ENCODE measurements at places on chromosomes 12 and 14.

GRCh38 chr14:74464785-74465184 lies 28.3 kb downstream of the NPC2 start:
- H3K4me1 ChIP-seq, result peaks cover 18% of the 10 kb centered on the region
- peaks cover 3% of the 10 kb centered on the region for H3K27me3 ChIP-seq
- no peak for DNase-seq
- peaks cover 8% of the 10 kb centered on the region for H3K36me3 ChIP-seq

DNA sequence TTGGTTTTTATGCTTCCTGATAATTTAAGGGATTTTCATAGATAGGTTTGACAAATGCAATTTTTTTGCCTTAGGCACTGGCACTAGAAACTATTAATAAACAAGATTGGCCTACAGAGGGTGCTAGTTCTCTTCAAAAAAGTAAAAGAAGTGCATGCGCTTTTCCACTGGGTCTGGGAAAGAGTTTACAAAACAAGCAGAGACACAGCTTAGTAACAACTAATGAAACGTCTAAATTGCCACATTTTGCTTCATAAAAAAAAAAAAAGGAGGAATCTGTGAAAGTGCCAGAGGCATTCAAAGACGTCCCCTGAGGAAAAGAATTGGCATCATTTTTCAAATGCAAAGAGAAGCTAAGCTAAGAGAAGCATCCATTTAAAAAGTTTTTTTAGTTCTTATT lies 58.3 kb upstream of the EEA1 start:
- peak; percentile 14 for DNase-seq
- no peak overlapping the region for H3K4me3 ChIP-seq
- H3K27ac ChIP-seq, result no peak overlapping the region
- no peaks in the 10 kb centered on the region for H3K36me3 ChIP-seq
- peaks cover 2% of the 10 kb centered on the region for H3K27me3 ChIP-seq
- H3K4me1 ChIP-seq, result peaks cover 8% of the 10 kb centered on the region

DNA sequence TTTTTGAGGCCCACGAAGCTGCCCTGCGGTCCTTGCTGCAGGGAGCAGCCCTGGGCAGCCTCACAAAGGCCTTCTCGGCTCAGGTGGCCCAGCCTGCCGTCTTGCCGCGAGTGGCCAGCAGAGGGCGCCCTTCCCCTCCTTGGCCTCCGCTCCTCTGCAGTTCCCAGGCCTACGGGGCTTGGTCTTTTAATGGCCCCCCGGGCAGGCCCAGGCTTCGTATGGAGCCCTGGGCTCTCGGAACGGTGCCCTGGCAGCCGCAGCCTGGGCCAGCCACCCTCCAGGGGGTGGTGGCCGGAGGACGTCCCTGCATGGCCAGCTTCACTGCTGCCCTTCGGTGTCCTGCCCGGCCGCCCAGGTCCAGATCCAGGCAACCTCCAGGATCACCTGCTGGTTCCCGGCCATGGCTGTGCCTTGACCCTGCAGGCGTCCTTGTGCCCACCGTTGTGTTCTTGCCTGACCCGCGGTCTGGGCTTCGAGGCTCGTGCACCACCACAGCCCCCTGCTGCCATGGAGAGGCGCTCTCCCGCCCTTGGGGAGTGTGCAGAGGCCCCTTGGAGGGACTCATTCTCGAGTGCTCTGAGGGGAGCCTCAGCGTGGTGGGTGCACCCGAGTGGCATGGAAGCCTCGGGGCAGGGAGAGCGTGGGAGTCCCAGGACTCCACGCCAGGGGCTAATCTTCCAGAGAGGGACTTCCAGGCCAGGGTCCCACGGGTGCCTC lies 9.4 kb downstream of the ASPG start:
- H3K27ac ChIP-seq, result no peak overlapping the region
- DNase-seq, result peak; percentile 94
- H3K36me3 ChIP-seq, result no peaks in the 10 kb centered on the region
- peaks cover 4% of the 10 kb centered on the region for H3K27me3 ChIP-seq

GRCh38 chr14:99564256-99564925 lies 39.6 kb downstream of the CCDC85C start:
- no peak overlapping the region for H3K27ac ChIP-seq
- peaks cover 11% of the 10 kb centered on the region for H3K27me3 ChIP-seq
- peaks cover 2% of the 10 kb centered on the region for H3K36me3 ChIP-seq
- no peak for DNase-seq

DNA sequence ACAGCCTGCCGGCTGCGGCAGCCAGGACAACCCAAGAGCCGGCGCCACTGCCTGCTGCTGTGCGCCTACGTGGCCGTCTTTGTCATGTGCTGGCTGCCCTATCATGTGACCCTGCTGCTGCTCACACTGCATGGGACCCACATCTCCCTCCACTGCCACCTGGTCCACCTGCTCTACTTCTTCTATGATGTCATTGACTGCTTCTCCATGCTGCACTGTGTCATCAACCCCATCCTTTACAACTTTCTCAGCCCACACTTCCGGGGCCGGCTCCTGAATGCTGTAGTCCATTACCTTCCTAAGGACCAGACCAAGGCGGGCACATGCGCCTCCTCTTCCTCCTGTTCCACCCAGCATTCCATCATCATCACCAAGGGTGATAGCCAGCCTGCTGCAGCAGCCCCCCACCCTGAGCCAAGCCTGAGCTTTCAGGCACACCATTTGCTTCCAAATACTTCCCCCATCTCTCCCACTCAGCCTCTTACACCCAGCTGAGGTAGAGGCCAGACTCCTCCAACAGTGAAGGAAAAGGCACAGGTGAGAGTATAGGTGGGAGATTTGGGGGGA lies 10.3 kb downstream of the ZBTB39 start:
- DNase-seq, result no peak
- H3K4me3 ChIP-seq, result peak overlapping the region; percentile 56
- peaks cover 78% of the 10 kb centered on the region for H3K4me1 ChIP-seq
- peaks cover 6% of the 10 kb centered on the region for H3K27me3 ChIP-seq
- H3K27ac ChIP-seq, result peak overlapping the region; percentile 62

- peaks cover 3% of the 10 kb centered on the region for H3K4me1 ChIP-seq
- H3K27me3 ChIP-seq, result no peaks in the 10 kb centered on the region
- no peak overlapping the region for H3K4me3 ChIP-seq
- DNase-seq, result no peak
Measured at GRCh38 chr12:42086031-42086430, 58.6 kb downstream of the GXYLT1 start.

GRCh38 chr12:89657066-89657465 lies 51.6 kb downstream of the ATP2B1 start:
- no peak for DNase-seq
- H3K4me3 ChIP-seq, result no peak overlapping the region
- H3K27me3 ChIP-seq, result no peaks in the 10 kb centered on the region
- no peaks in the 10 kb centered on the region for H3K4me1 ChIP-seq
- no peaks in the 10 kb centered on the region for H3K36me3 ChIP-seq
- H3K27ac ChIP-seq, result no peak overlapping the region

GRCh38 chr12:107368586-107368985 lies 275.2 kb upstream of the CRY1 start:
- DNase-seq, result no peak
- peaks cover 3% of the 10 kb centered on the region for H3K27me3 ChIP-seq
- no peaks in the 10 kb centered on the region for H3K36me3 ChIP-seq
- peaks cover 11% of the 10 kb centered on the region for H3K4me1 ChIP-seq

- H3K36me3 ChIP-seq, result peaks cover 56% of the 10 kb centered on the region
- H3K27me3 ChIP-seq, result peaks cover 5% of the 10 kb centered on the region
- peak overlapping the region; percentile 25 for H3K27ac ChIP-seq
- no peak overlapping the region for H3K4me3 ChIP-seq
- peaks cover 60% of the 10 kb centered on the region for H3K4me1 ChIP-seq
- no peak for DNase-seq
Measured at GRCh38 chr12:109449845-109450532, 27.1 kb downstream of the KCTD10 start.

- peaks cover 6% of the 10 kb centered on the region for H3K36me3 ChIP-seq
- H3K27me3 ChIP-seq, result peaks cover 4% of the 10 kb centered on the region
- no peak for DNase-seq
- no peak overlapping the region for H3K4me3 ChIP-seq
- peaks cover 30% of the 10 kb centered on the region for H3K4me1 ChIP-seq
Measured at GRCh38 chr12:54437697-54438096, 18.6 kb upstream of the ITGA5 start.

GRCh38 chr12:3913278-3913677 lies 40.1 kb upstream of the PARP11 start:
- H3K36me3 ChIP-seq, result peaks cover 10% of the 10 kb centered on the region
- H3K27ac ChIP-seq, result no peak overlapping the region
- H3K4me3 ChIP-seq, result no peak overlapping the region
- H3K27me3 ChIP-seq, result no peaks in the 10 kb centered on the region
- H3K4me1 ChIP-seq, result peaks cover 2% of the 10 kb centered on the region

DNA sequence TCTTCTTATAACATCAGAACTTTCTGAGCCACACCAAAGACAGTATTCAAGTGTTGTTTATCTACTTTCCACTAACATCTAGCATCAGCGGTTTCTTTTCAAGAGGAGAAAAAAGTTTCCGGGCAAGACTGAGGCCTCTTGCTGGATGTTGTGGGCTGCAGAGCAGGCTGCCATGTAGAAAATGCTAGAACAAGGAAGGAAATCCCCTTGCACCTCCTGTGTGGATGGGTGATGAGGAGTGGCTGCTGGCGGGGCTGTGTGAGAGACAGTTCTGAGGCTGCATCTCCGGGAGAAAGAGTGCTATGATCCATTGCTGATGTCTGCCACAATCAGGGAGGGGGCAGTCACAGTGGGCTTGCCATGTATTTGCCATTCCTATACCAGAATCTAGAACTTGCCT lies 37.8 kb upstream of the PPP1CC start:
- H3K36me3 ChIP-seq, result no peaks in the 10 kb centered on the region
- peaks cover 18% of the 10 kb centered on the region for H3K4me1 ChIP-seq
- no peak overlapping the region for H3K4me3 ChIP-seq
- peaks cover 3% of the 10 kb centered on the region for H3K27me3 ChIP-seq
- H3K27ac ChIP-seq, result no peak overlapping the region

DNA sequence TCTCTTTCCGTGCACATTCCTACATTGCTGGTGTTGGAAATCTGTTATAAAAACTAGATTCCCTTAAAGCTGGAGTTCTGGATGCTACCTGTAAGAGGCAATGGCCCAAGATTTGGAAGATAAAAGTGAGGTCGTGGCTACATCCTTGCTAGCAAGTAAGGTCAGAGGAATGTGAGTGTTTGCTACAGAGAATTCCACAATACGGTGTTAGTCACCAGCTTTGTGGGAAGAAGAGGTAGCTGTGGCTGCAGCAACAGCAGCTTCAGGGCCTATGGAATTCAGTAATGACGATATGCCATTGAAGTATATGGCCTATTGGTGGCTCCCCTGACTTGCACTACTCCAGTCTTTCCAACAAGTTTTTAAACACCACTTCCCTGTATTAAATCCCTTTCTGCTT lies 227.7 kb upstream of the TMEM260 start:
- no peak for DNase-seq
- H3K36me3 ChIP-seq, result no peaks in the 10 kb centered on the region
- no peak overlapping the region for H3K27ac ChIP-seq
- H3K4me3 ChIP-seq, result no peak overlapping the region
- H3K4me1 ChIP-seq, result peaks cover 5% of the 10 kb centered on the region
- H3K27me3 ChIP-seq, result peaks cover 2% of the 10 kb centered on the region

GRCh38 chr12:52243856-52244614 lies 11.0 kb downstream of the KRT7 start:
- H3K27ac ChIP-seq, result no peak overlapping the region
- DNase-seq, result no peak
- H3K4me1 ChIP-seq, result peaks cover 4% of the 10 kb centered on the region
- H3K27me3 ChIP-seq, result peaks cover 13% of the 10 kb centered on the region

GRCh38 chr12:77239617-77240016 lies 174.2 kb upstream of the E2F7 start:
- H3K27me3 ChIP-seq, result peaks cover 3% of the 10 kb centered on the region
- DNase-seq, result no peak
- peaks cover 34% of the 10 kb centered on the region for H3K4me1 ChIP-seq

- no peak overlapping the region for H3K4me3 ChIP-seq
Measured at GRCh38 chr12:30898846-30899245, 27.7 kb upstream of the TSPAN11 start.

DNA sequence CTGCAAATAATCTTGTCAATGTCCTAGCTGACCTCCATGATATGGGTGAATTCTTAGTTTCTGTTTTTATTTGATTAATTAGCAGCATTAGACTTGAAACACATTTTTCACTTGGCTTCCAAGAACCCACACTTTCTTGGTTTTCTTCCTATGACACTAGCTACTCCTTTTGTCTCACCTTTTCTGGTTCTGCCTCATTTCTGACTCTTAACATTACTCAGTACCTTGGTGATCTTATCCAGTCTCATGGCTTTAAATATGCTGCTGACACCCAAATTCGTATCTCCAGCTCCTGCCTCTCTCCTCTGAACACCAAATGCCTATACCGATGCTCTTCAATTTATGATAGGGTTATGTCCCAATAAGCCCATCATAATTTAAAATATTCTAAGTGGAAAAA lies 32.0 kb upstream of the SSTR1 start:
- no peaks in the 10 kb centered on the region for H3K36me3 ChIP-seq
- H3K27ac ChIP-seq, result no peak overlapping the region
- H3K27me3 ChIP-seq, result no peaks in the 10 kb centered on the region
- H3K4me3 ChIP-seq, result no peak overlapping the region

DNA sequence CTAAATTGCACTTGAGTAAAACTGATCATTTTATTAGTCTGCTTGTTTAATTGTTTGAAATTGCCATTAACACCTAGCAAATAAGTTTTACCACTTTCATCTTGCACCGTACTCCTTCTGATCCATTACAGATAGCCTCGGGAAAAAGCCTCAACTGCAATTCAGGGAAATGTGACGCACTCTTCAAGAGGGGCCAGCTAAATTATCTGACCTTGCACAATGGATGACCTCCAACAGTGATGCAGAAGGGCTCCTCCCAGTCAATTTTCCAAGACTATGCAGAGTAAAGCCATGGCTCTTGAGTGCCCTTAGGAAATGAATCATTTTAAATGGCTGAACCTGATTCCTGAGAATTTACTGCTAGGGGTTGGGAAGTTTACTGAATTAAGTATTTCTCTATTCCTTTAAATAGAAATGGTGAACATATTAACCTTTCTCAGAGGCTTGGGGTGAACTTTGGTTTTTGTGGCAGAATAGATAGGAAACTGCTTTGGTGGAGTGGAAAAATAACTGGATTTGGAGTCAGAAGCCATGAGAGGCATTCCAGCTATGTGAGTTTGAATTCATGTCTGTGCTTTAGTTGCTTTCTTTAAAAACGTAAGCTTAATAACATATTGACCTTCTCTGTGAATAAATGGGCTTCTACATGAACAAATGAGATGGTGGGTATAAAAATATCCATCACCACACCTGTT lies 64.8 kb upstream of the OVCH1 start:
- H3K27me3 ChIP-seq, result no peaks in the 10 kb centered on the region
- DNase-seq, result no peak
- H3K27ac ChIP-seq, result no peak overlapping the region
- H3K4me1 ChIP-seq, result no peaks in the 10 kb centered on the region
- H3K36me3 ChIP-seq, result no peaks in the 10 kb centered on the region

- H3K36me3 ChIP-seq, result peaks cover 3% of the 10 kb centered on the region
- no peak overlapping the region for H3K27ac ChIP-seq
- H3K27me3 ChIP-seq, result peaks cover 11% of the 10 kb centered on the region
- DNase-seq, result no peak
- peaks cover 8% of the 10 kb centered on the region for H3K4me1 ChIP-seq
Measured at GRCh38 chr14:24279301-24280186, 8.1 kb upstream of the RABGGTA start.
